ENCODE measurements at places on chromosomes 1 and 21. TPM values are rescaled to one million over a fixed set of nuclear protein-coding genes. Genes with fewer than 3 reads are reported as not detected.

DNA sequence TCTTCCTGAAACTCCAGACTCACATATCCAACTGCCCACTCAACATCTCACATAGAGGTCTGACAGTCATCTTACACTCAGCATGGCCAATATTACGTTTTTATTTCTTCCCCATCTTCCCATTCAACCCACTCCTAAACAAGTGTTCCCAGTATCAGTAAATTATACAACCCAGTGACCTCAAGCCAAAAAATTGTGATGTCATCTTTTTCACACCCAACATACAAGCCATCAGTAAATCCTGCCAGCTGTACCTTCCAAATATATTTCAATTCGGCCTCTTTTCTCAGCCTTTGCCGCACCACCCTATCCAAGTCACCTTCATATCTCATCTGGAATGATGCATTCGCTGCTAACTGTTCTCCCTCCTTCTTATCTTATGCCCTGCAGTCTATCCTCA is 19.6 kb downstream of the UBR4 start:
- no peak for DNase-seq
- H3K4me1 ChIP-seq: peaks cover 4% of the 10 kb centered on the region
- peaks cover 83% of the 10 kb centered on the region for H3K36me3 ChIP-seq
- H3K4me3 ChIP-seq: no peak overlapping the region

GRCh38 chr1:41358131-41359021 is 2.9 kb upstream of the FOXO6 start:
- H3K4me3 ChIP-seq: no peak overlapping the region
- H3K27me3 ChIP-seq: peaks cover 11% of the 10 kb centered on the region
- H3K27ac ChIP-seq: peak overlapping the region; percentile 8
- peaks cover 36% of the 10 kb centered on the region for H3K4me1 ChIP-seq

- DNase-seq: peak; percentile 100
- H3K27me3 ChIP-seq: no peaks in the 10 kb centered on the region
- peaks cover 8% of the 10 kb centered on the region for H3K4me1 ChIP-seq
- H3K36me3 ChIP-seq: no peaks in the 10 kb centered on the region
- H3K27ac ChIP-seq: peak within 1 kb of the TSS; percentile 78
Observed at GRCh38 chr1:27725374-27726172, at the start of gene FAM76A. Gene FAM76A (plus strand): TSS chr1:27725961. CDS start chr1:27726081, 120 bp downstream.

GRCh38 chr1:225762002-225762441 is 15.6 kb upstream of the SRP9 start:
- peak overlapping the region; percentile 70 for H3K27ac ChIP-seq
- no peak for DNase-seq
- no peak overlapping the region for H3K4me3 ChIP-seq

- peaks cover 11% of the 10 kb centered on the region for H3K4me1 ChIP-seq
- H3K36me3 ChIP-seq: no peaks in the 10 kb centered on the region
- no peaks in the 10 kb centered on the region for H3K27me3 ChIP-seq
- no peak overlapping the region for H3K27ac ChIP-seq
- H3K4me3 ChIP-seq: no peak overlapping the region
- DNase-seq: peak; percentile 86
Observed at GRCh38 chr1:56908619-56909221, 54.1 kb downstream of the C8A start.

- no peak overlapping the region for H3K4me3 ChIP-seq
- peak overlapping the region; percentile 85 for H3K27ac ChIP-seq
- no peaks in the 10 kb centered on the region for H3K36me3 ChIP-seq
- H3K4me1 ChIP-seq: peaks cover 41% of the 10 kb centered on the region
- peak; percentile 41 for DNase-seq
Observed at GRCh38 chr1:115084902-115085511, 4.3 kb downstream of the TSPAN2 start.

DNA sequence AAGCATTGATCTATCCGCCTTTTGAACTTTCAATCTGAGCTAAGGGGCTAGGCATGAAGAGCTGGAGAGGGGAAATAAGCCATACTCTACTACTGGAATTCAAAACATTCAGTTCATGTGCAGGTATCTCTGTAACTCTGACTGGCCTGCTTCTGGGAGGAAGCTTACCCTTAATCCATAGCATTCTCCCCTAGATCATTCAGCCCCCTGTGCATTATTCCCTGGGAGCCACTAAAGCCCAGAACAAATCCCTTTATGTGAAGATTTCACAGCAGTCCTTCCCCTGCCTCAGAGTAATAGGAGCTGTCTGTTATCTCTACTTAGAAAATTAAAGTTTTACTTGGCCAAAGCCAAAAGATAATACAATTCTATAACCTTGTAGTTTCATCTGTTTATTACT is 300.7 kb downstream of the SEC16B start:
- no peak overlapping the region for H3K4me3 ChIP-seq
- no peaks in the 10 kb centered on the region for H3K4me1 ChIP-seq
- no peaks in the 10 kb centered on the region for H3K36me3 ChIP-seq
- no peak overlapping the region for H3K27ac ChIP-seq

- H3K27ac ChIP-seq: no peak overlapping the region
- H3K27me3 ChIP-seq: no peaks in the 10 kb centered on the region
- H3K36me3 ChIP-seq: no peaks in the 10 kb centered on the region
- no peak overlapping the region for H3K4me3 ChIP-seq
Observed at GRCh38 chr21:27622631-27623030, 655.7 kb upstream of the ADAMTS5 start.

DNA sequence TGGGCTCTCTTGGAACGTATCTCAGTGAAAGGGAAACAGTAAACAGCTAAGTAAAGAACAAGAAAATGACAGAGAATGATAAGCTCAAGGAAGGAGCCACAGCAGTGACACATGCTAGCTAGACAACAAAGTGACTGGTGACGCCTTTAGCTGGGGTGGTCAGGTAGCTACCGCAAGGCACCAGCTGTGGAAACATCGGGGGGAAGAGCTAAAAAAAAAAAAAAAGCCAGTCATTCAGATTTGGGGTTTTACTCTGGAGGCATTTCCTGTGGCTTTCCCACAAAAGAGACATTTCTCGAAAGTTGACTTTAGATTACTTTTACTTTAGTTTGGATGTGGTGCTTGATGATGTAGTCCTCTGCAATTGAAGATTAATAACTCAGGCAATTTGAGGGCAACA is 2.1 kb downstream of the FHAD1 start:
- H3K27me3 ChIP-seq: no peaks in the 10 kb centered on the region
- no peaks in the 10 kb centered on the region for H3K36me3 ChIP-seq
- no peak overlapping the region for H3K4me3 ChIP-seq
- H3K4me1 ChIP-seq: peaks cover 15% of the 10 kb centered on the region
- DNase-seq: no peak

DNA sequence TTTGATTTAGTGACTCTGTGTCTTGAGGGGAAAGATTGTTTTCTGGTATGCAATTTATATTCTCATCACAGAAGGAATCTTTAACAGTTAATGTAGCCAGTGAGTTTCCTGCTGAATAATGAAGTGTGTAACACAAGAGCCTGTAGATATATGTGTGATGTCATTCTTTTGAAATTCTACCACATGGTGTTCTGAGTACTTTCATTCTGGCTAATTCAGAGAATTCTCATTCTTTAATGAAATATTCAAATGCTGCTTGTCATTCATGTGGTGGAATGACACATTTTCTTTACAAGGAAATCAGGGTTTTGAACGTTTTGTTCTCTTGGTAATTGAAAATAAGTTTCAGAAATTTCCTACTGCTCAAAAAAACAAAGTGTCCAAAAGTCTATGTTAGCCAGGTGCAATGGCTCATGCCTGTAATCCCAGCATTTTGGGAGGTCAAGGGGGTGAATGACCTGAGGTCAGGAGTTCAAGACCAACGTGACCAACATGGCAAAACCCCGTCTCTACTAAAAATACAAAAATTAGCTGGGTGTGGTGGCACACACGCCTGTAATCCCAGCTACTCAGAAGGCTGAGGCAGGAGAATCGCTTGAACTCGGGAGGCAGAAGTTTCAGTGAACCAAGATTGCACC is 79.6 kb downstream of the MAP3K21 start:
- no peak overlapping the region for H3K4me3 ChIP-seq
- H3K4me1 ChIP-seq: no peaks in the 10 kb centered on the region
- no peaks in the 10 kb centered on the region for H3K36me3 ChIP-seq
- DNase-seq: no peak

DNA sequence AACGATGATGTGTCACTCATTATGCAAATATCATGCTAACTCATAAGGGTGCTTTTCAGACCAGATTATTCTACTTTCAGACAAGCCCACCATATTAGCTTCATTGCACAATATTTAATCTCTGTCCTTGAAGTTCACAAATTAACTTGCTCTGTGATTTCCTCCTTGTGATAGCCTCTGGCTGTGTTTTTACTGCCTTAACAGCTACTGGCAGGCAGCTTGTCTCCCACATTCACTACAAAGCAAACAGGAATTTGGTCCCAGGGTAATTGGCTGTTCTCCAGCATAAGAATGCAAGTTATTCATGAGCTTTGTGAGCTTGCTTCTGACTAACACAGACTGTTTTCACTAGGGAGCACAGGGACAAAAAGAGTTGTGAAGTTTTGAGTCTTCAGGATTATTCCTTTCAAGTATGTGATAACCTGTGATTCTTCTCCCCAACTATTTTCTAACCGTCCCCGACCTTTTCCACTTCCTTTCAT is 87.9 kb upstream of the HMCN1 start:
- no peaks in the 10 kb centered on the region for H3K27me3 ChIP-seq
- H3K36me3 ChIP-seq: no peaks in the 10 kb centered on the region
- peaks cover 15% of the 10 kb centered on the region for H3K4me1 ChIP-seq

DNA sequence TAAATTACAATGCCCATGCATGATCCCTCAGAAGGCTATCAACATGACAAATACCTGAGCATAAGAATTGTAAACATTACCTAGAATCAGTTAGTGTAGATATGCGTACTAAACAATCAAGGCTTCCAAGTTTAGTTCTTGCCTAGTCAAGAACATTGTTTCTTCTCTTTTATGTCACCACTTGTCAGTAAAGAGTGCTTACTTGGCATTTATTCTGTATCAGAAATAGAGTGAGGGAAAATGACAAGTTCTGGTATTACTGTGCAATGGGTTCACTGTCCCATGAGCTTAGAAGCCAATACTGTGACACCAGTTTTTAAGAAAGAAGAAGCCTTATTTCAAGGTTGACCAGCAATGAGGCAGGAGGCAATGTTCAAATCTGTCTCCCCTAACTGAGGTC is 22.7 kb upstream of the OR6N2 start:
- no peak for DNase-seq
- no peaks in the 10 kb centered on the region for H3K27me3 ChIP-seq
- no peaks in the 10 kb centered on the region for H3K4me1 ChIP-seq
- no peak overlapping the region for H3K27ac ChIP-seq

GRCh38 chr21:36706951-36707762 is 8.2 kb downstream of the SIM2 start:
- H3K4me1 ChIP-seq: no peaks in the 10 kb centered on the region
- H3K27ac ChIP-seq: no peak overlapping the region
- H3K4me3 ChIP-seq: no peak overlapping the region
- DNase-seq: peak; percentile 52

- H3K4me1 ChIP-seq: no peaks in the 10 kb centered on the region
- H3K27ac ChIP-seq: no peak overlapping the region
- H3K27me3 ChIP-seq: no peaks in the 10 kb centered on the region
- no peaks in the 10 kb centered on the region for H3K36me3 ChIP-seq
- DNase-seq: no peak
Observed at GRCh38 chr1:36628804-36629203, 146.1 kb upstream of the CSF3R start.

GRCh38 chr1:89295187-89295586 is 22.5 kb upstream of the GBP5 start:
- peak overlapping the region; percentile 55 for H3K27ac ChIP-seq
- H3K36me3 ChIP-seq: no peaks in the 10 kb centered on the region
- no peak overlapping the region for H3K4me3 ChIP-seq
- peaks cover 16% of the 10 kb centered on the region for H3K4me1 ChIP-seq
- peak; percentile 15 for DNase-seq
- H3K27me3 ChIP-seq: no peaks in the 10 kb centered on the region

DNA sequence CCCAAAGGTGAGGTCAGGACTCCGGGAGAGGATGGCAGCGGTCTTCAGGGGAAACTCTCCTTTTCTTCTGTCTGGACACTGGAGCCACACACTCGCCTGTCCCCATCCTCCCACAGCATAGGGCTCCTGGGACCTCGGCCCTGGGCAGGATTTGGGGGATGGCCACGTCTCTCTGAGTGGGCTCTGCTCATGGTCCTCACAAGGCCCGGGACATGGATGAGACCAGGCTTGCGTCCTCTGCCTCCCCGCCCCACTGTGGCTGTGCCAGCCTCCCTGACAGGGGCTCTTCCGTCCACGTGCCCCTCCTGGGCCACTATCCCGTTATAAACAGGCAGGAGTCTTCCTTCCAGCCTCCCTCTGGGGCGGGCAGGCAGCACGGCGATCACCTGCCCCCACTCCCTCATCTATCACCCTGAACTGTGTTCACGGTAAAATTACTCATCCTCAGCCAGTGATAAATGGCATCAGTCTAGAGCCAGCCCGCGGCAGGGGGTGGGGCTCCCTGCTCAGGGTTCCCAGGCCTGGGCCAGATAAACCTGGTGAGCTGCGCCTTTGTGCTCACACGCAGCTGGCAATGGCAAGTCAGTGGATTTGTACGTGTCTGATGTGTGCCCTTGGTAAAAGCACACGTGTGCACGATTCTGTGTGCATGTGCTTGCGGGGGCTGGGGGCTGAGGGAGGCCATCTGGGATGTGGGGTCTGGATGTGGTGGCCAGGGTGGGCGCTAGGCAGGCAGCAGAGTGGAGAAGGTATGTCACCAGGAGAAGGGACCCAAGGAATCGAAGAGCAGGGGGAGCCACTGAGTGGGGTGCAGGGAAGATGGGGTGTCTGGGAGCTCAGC is 12.6 kb upstream of the SAMD11 start:
- H3K4me1 ChIP-seq: peaks cover 7% of the 10 kb centered on the region
- H3K27ac ChIP-seq: no peak overlapping the region
- no peaks in the 10 kb centered on the region for H3K27me3 ChIP-seq

DNA sequence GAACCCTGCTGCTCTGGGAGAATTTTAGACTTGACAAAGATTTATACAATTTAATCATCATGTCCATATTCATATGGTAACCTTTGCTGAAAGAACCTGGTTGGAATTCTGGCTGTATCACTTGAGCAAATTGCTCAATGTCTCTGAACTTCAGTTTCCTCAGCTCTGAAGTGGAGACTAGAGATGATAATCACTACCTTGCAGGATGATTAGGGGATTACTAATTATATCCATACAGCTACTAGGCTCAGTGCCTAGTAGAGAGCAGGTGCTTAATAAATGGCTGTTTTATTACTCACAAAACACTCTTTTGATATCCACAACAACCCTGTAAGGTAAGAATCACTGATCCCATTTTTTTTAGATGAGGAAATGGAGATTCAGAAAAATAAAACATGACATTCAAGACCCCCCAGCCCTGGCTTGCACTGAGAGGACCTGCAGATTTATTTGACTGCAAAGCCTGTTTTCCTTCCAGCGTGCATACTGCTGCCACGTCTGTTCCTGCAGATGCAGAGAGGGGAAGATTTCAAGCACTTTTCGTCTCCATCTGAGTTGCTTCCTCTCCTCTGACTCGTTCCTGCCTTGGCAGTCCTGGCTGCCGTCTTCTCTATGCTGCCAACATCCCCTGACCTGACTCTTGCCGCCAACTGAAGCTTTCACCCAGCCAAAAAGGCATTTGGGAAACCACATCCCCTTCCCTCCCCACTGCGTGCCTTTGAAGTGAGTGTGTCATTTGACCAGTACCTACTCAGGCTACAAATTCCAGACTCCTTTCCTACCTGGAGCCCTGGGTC is 203.0 kb downstream of the PLPP3 start:
- H3K4me3 ChIP-seq: no peak overlapping the region
- no peaks in the 10 kb centered on the region for H3K27me3 ChIP-seq
- no peak overlapping the region for H3K27ac ChIP-seq
- no peaks in the 10 kb centered on the region for H3K36me3 ChIP-seq
- no peak for DNase-seq
- H3K4me1 ChIP-seq: peaks cover 52% of the 10 kb centered on the region

VANGL2 gene
- 15.2 TPM for polyA plus RNA-seq

AGRN gene
- polyA plus RNA-seq: 30.6 TPM

PCSK9 gene
- polyA plus RNA-seq: 2.4 TPM

KCNJ9 gene
- 0.09 TPM for polyA plus RNA-seq

KLHL12 gene
- 37.4 TPM for polyA plus RNA-seq

PPM1J gene
- 20.1 TPM for polyA plus RNA-seq

RAP1GAP gene
- polyA plus RNA-seq: 5.8 TPM

RNF186 gene
- not detected for polyA plus RNA-seq

FCGR3A gene
- polyA plus RNA-seq: not detected

OLFML3 gene
- 13.5 TPM for polyA plus RNA-seq
